ENCODE measurements at places on chromosomes 5 and 9. TPM values are rescaled to one million over a fixed set of nuclear protein-coding genes. Genes with fewer than 3 reads are reported as not detected.

CDKN2B-AS1 gene
- 1.4 TPM for total RNA-seq

IL13 gene
- total RNA-seq: not detected

ZDHHC11 gene
- 0.80 TPM for total RNA-seq

GMCL2 gene
- total RNA-seq: not detected

DMRTA1 gene
- 0.27 TPM for total RNA-seq

PCDHA1 gene
- not detected for total RNA-seq

SOWAHA gene
- total RNA-seq: not detected

PCDHB5 gene
- 0.40 TPM for total RNA-seq

MAMDC4 gene
- 1.9 TPM for total RNA-seq

TLN1 gene
- total RNA-seq: 359 TPM

PHF24 gene
- total RNA-seq: not detected

GAS1 gene
- 0.29 TPM for total RNA-seq

FAM170A gene
- total RNA-seq: not detected

SCGB3A2 gene
- total RNA-seq: not detected

PCDHGA10 gene
- total RNA-seq: 4.7 TPM

PCDHB14 gene
- 0.14 TPM for total RNA-seq

PTTG1 gene
- 329 TPM for total RNA-seq

Data from thoracic aorta endothelial cell (primary cell).